Bronchial epithelial cell (primary cell): ENCODE measurements at places on chromosomes 7 and 10.

DNA sequence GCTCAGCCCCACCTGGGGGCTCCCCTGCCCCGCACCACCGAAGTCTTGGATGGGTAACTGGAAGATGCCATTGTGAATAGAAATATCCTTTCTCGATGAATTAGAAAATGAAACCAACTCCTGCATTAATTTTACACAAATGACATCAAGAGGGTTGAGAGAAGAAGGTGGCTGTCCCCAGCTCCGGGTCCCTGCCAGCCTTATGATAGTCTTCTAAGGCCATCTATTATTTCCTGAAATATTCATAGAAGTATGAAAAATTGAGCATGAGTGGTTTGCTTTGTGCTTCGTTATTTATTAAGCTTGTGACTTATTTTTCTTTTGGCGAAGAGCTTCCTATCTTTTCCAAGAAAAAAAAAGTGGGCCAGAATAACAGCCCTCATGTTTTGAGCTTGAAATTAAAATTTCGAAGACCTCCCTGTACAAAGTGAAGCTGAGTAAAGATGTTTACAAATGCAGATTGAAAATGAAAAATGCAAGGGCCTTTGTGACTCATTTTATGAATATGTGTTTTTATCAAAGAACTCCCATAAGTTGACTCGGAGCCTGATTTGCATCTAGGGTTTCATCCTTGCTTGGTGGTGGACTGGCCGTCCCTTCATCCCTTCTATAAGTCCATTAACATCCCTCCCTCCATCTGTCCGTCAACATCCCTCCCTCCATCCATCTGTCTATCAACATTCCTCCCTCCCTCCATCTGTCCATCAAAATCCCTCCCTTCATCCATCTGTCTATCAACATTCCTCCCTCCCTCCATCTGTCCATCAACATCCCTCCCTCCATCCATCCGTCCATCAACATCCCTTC lies 20.5 kb upstream of the CFAP46 start:
- DNase-seq: peak; percentile 12

- DNase-seq: peak; percentile 80
These were observed 179.5 kb upstream of the IMMP2L start for GRCh38 chr7:111741811-111742240.

DNA sequence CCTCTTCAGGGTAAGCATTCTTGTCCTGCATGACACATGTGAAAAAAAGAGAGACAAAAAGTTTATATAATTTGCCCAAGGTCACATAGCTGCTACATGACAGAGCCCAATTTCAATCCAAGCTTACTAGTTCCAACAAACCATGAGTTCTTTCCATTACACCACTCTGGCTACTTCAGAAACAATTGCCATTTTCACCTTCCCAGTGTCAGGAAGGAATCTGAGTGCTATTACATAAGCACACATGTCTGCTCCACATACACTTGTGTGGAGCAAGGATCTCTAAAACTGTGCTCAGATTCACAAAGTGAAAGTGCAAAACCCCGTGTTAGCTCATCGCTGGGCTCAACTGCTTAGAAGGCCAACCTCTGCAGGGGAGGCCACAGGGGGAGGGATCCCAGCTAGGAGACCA lies 356.2 kb upstream of the NFE2L3 start:
- DNase-seq: peak; percentile 8

- no peak for DNase-seq
These were observed 8.5 kb upstream of the UNCX start for GRCh38 chr7:1224086-1224716.

- DNase-seq: peak; percentile 83
These were observed 458.5 kb downstream of the KCNMA1 start for GRCh38 chr10:77179015-77179695.

DNA sequence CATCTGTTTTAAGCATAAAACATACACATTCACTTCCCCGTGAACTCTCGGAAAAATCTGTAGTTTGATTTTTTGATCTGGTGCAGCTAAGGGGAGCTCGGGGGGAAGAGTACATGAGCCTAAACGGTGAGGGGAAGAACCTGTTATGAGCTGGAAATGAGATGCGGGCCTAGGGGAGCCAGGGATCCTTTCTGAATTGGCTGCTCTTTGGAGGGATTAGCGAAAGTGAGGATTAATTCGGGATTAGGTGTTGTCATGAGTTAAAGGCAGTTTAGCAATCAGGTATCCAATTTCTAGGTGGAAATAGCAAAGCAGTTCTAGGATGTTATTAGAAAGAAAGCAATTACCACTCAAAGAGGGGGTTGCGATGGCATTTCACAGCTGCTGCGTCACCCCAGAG lies 51.1 kb upstream of the ADARB2 start:
- DNase-seq: no peak

GRCh38 chr7:133763076-133763640 lies 364.0 kb upstream of the LRGUK start:
- no peak for DNase-seq
